ENCODE measurements at places on chromosomes 1 and 21.

- DNase-seq = no peak
These were observed 9.8 kb downstream of the BTG3 start for GRCh38 chr21:17602874-17603273.

DNA sequence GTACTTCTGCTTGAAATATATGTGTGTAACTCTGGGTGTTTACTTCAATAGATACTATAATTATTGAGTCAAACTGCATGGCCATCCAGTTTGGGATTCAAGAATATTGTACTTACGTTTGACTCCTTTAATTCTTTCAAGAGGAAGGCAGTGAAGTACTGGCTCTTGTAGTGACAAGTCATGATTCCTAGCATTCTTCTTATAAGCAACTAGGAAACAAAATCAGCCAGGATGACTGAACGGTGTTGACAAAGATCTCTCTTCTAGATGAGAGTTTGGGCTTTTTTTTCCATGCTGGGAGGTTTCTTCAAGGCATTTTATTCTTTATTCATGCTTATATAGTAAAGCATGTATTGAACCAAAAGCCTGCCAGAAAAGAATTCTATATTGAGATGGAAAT is 58.3 kb downstream of the CLEC20A start:
- no peak for DNase-seq

GRCh38 chr1:165686121-165686970 is 12.0 kb downstream of the ALDH9A1 start:
- no peak for DNase-seq

DNA sequence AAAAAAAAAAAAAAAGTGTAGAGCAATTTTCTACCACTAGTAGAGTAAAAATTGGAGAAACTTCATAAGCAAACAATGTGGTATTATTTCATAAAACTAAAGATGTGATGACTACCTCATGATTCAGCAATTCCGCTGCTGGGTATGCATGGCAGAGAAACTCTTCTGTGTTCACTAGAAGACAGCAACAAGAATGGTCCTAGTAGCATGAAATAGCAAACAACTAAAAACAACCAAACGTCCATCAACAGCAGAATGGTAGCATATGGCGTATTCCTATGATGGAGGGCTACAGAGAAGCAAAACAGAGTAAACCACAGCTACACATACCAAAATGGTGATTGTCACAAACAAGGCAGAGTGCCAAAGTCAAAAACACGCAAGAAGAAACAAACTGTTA is 18.9 kb downstream of the HTR1D start:
- no peak for DNase-seq

DNA sequence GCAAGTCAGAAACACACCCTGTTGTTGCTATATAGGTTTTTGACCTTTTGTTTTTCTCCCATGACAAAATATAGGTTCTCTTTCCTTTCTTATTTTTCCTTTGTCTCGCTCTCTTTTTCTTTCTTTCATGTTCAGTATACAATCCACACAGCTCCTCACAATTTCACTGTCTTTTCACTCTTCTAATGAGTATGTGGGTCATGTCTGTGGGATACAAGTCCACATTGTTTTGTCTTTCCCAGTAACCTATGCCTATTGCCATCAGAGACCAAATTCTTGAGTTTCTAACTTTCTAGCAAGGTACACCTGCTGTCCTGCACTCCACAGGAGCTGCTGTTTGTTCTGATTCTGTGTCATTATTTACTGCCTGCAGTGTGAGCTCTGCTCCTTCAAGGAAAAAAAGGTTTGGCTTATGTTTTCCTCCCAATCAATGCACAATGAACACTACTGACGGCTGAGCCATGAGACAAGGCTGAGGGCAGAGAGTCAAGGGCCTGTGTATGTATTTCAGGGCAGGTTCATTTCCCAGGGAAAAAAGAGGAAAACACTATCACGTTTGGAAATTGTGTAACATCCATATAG is 453.8 kb downstream of the NEGR1 start:
- no peak for DNase-seq

DNA sequence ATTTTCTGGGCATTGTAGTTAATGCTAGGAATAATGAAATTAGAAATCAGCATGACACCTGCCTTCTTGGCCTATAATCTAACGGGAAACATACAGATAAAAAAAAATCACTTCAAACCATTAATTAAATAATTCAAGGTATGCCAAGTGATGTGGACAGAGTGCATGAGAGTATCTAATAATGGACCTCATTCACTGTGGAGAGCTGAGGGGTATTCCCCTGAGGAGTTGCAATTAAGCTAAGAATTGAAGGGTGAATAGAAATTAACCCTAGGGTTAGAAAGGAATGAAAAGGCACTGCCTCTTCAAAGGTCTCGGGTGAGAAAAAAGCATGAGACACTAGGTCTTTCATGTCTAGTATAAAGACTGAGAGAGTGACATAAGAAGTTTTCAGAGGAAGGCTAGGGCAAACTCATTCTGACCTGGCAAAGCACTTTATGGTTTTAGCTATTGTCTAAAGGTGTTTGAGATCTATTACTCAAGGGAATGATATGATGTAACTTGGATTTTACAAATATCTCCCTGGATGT is 466.1 kb downstream of the KCNT2 start:
- DNase-seq = no peak

GRCh38 chr1:245051349-245052221 is 103.2 kb upstream of the KIF26B start:
- DNase-seq = no peak

- no peak for DNase-seq
These were observed 45.5 kb downstream of the CACHD1 start for GRCh38 chr1:64515427-64515826.

- DNase-seq = no peak
These were observed 199.9 kb downstream of the PRDM2 start for GRCh38 chr1:13899856-13900255.

- no peak for DNase-seq
These were observed 102.6 kb upstream of the PPP2R5A start for GRCh38 chr1:212182579-212182978.

DNA sequence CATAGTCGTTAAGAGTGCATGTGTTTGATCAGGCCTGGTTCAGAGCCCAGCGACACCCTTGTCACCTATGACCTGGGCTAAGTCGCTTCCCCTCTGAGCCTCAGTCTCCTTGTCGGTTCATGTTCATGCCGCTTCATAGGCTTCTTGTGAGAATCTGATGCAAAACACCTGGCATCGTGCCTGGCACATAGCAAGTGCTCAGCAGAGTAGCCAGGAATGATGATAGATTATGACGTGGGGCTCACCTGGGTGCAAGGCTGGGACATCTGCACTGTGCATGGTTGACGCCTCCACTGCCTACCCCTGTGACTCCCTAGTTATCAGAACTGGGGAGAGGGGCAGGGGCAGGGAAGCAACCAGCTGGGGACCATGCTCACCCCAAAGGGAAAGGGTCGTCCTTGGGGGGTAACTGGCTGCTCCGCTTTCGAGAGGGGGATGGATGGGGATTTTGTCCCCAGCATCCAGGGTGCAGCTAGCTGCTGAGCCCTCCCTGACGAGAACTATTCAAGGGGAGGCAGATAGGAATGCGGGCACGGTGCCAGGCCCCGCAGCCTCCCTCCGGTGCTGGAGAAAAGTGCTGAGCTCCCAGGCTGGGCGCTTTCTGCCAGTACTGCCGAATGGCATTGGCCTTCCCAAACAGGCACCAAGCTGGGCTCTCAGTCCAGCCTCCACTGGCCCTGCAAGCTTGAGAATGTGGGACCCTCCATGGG is 9.3 kb downstream of the EFHD2 start:
- DNase-seq = no peak

DNA sequence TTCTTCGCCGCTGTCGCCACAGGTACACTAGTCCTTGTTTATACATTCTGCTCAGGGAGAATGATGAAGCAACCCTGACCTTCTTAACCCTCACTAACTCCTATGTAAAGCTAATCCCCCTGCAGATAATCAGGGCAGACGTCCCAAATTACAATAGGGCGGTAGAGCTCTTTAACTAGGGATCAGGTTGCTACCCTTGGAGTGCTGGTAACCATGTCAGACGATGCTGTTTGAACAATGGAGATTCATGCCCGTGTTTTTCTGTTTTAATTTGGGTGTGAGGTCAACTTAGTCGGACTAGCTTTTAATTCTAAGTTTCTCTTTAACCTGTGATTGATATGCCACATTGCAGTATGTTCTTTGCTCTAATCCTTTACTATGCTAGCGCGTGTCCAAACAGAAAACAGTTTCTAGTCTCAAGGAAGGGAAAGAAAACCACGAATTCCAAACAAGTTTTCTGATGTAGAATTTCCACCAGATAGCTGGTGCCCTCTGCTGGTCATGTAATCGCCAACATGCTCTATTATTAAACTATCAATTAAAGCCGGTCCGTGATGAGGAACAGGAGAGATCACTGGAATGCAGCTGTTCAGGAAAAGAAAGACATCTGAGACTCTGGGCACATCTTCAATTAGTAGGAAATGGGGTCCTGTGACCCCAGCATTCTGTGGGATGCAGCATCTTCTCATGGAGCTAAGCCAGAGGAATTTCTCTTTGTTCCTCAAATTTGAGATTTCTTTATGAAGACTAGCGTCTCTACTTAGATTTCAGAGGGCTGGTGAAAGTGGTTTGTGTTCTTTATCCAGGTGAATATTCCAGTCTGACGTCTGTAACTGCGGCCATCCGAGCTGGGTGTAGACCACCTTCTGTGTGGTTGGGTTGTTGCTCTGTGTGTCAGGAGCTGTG is 18.3 kb upstream of the VAMP3 start:
- no peak for DNase-seq

DNA sequence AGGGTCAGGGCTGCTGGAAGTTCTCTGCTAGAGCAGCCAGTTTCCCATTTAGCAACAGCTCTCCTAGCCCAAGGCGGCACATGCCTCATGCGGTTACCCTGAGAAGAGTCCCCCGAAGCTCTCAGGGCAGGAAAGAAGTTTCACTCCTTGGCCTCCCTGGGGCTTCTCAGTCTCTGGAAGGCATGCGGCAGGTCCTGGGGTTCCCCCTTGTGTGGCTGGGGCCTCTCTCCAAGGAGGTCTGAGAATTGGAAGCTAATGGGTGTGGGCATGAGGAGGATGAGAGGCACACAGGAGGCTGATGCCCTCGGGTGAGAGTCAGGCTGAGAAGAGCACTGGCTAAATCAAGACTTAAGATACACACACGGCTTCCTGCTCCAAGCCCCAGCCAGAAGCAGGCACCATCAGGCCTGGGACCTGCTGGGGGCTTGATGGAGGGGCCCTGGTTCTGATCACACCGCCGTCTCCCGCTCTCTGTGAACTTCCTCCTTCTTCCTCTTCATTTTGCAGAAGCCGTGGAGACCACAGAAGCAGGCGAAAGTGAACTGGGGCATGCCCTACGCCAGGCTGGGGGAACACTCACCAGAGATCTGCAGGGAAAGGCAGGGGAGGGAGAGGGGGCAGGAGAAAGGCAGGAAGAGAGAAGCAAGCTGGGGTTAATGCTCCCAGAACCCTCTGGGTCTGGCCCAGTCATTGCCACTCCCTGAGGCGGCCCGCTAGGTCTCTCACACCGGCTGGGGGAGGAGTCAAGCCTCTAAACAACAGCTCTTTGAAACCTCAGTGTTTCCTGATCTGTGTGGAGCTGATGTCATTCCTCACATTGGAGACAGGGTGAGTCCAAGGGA is 15.1 kb downstream of the BLACAT1 start:
- no peak for DNase-seq

DNA sequence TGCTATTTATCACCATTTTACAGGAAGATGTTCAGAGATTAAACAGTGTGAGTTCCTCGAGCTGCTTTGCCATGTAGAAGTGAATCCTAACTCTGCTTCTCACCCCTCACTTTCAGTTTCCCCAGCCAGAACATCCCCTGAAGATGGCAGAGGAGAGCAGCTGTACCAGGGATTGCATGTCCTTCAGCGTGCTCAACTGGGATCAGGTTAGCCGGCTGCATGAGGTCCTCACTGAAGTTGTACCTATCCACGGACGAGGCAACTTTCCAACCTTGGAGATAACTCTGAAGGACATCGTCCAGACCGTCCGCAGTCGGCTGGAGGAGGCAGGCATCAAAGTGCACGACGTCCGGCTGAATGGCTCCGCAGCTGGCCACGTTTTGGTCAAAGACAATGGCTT is 16.9 kb downstream of the TENT5C start:
- no peak for DNase-seq

GRCh38 chr1:21857142-21857839 is 45.2 kb downstream of the LDLRAD2 start:
- no peak for DNase-seq

DNA sequence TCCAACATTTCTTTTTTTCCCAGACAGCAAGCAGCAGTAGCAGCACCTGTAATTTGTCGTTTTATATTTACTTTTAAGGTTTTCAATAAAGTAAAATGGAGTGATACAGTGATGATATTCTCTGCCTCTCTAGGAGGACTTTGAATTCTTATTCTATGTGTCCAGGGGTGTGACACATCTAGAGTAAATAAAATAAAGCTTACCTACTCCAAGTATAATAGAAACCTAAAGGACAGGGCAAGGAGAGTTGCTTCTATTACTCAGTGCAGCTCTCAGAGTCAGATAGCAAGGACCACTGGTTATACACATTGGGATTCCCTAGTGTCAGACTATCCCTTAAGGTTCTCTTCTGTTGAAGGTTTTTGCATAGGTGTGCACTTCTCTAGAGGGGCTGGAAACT is 95.9 kb downstream of the LMO4 start:
- no peak for DNase-seq

- no peak for DNase-seq
These were observed 9.6 kb downstream of the STUM start for GRCh38 chr1:226558036-226558650.

GRCh38 chr1:24713176-24713575 is 32.1 kb upstream of the CLIC4 start:
- no peak for DNase-seq

DNA sequence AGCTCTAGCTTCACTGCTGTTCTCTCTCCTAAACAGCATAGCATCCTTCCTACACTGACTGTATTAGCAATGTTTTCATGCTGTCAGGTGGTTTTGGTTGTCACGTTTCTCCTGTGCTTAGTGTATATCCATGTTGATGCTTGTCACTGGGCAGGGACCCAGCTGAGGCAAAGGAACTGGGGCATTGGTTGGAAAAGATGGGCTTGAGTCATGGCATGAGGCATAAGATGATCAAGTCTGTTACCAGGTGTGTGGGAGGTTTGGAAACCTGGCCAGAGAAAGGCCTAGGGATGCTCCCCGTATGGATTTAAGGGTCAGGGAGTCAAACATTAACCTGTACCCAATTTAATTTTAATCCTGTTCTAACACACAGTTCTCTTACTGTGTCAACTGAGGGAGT is 69.6 kb downstream of the OSBPL9 start:
- DNase-seq = no peak

DNA sequence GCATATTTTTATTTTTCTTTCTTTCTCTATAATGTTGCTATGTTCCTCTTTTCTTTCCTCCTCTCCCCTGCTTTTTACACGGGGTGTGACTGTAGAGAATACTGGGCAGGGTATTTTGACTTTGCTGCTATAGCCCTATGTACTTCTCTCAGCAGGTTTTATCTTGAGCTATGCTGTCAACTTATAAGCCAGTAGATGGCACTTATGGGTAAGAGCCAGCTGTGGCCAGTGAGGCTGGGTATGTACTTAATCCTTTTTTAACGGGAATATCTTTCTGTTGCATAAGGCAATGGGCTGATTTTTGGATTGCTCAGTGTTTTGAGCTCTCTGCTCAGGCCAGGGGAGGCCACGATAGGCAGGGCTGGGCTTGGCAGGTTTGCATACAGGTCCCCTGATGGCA is 99.0 kb downstream of the KCNK2 start:
- no peak for DNase-seq

GRCh38 chr1:40438391-40439015 is 11.8 kb upstream of the ZFP69B start:
- DNase-seq = no peak

Data from GM12892 (cell line).